Activated CD4-positive, alpha-beta T cell treated with anti-CD3 and anti-CD28 coated beads, Interleukin-2, amount 50 U/mL, for 4 hours (primary cell): ENCODE measurements at places on chromosomes 6 and 20.

GRCh38 chr6:116205281-116205680 is 48.6 kb downstream of the TSPYL4 start:
- no peak for DNase-seq

DNA sequence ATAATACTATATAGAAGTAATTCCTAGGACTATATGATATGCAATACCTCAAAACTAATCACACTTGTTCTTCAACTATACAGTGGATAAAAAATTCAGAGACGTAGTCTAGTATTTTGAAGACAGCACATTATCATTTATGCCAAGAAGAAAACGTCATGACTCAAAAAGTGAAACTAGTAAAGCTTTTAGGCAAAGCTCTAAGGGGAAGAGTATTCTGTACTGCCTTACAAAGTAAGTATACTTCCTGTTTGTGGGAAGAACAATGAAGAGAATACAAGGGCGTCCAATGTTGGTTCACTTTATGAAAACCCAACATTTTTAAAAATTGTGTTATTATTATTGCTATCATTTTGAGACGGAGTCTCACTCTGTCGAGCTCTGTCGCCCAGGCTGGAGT is 27.9 kb downstream of the LOC128125822 start:
- no peak for DNase-seq

- DNase-seq, result no peak
These were observed 60.8 kb upstream of the SSTR4 start for GRCh38 chr20:22974354-22974753.

DNA sequence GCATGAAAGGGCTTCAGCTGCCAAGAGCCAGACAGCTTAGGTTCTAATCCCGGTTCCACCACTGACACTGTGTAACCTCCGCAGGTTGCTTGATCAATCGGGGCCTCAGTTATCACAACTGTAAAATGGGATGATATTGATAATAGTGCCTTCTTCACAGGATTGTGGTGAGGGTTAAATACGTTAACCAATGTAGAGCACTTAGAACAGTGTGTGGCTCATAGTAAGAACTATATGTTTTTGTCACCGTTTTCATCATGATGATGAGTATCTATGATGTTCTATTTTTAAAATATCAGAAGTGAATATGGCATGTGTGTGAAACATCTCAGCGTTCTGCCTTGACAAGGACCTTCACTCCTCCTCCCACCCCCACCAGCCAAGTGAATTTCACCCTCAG is 10.3 kb upstream of the MAPK13 start:
- DNase-seq, result no peak

GRCh38 chr6:16288163-16288562 is 49.8 kb downstream of the GMPR start:
- DNase-seq, result no peak

DNA sequence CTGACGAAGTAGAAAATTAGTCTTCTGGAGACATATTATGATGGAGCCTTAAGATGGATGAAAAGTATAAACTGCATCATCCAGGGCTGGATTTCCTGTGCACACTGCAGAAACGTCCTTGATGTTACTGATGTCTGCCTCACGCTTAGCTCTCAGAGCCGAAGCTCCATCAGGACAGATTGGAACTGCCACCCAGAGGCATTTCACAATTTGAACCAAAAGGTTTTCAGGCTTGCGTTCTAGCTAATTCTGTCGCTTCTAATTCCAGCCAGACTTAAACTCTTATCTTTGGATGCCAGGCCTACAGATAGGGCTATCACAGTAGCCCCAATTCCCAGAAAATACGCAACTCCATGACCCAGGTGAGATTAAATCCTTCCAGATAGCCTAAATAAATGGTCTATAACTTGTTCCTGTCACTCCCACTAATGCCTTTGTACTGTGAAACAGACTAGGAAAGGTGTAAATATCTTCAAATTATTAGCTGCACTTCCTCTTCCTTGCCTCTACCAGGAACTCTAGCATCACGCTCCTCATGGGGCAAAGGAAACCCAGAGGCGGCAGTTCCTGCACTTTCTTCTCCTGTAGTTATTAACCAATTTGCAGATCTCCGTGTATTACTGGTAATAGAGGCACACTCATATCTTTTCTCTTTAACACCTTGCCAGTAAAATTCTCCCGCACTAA is 634.6 kb downstream of the PRKN start:
- no peak for DNase-seq
